ENCODE measurements at places on chromosomes 2 and 18.

- no peak for DNase-seq
Observed at GRCh38 chr2:64582774-64583340, 58.7 kb downstream of the AFTPH start.

- DNase-seq = no peak
Observed at GRCh38 chr2:45962177-45962921, 310.9 kb downstream of the PRKCE start.

GRCh38 chr2:119488245-119489214, 35.8 kb downstream of the SCTR start:
- no peak for DNase-seq

DNA sequence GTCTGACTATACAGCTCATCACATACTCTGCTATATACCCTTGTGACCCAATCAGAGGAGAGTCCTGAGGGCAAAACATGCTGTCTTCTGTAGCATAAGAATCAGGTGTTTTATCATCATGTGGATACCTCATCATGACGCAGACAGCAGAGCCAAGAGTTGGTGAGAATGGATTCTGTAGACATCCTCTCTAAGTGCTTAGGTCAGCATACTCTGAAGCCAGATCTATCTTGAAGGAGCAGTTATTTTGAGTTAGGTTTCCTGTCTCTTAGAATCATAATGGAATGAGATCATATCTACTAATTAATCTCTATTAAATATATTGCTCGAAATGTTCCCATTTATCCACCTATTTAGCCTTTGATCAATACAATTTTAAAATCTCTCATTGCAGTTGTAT, 190.2 kb upstream of the KCNH7 start:
- no peak for DNase-seq

GRCh38 chr2:158391876-158392275, 64.7 kb downstream of the CCDC148 start:
- no peak for DNase-seq

GRCh38 chr2:58698620-58699019, 457.5 kb upstream of the FANCL start:
- DNase-seq = no peak

DNA sequence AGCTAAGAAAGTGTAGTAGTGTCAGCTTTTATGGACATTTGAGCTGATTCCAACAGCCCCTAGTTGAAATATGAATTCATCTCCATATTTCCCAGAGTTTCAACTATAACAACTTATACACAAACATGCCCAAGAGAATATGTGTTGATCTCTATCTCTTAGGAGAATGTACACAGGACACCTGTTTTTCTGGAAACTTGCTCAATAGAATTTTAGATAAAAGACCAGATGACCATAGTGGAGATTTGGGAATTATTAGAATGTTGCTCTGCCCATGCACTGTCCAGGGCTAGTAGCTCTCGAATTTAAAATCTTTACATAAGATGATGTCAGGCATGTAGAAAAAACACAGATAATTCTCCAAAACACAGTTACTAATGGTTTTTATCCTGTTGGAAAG, 162.3 kb upstream of the VRK2 start:
- no peak for DNase-seq

DNA sequence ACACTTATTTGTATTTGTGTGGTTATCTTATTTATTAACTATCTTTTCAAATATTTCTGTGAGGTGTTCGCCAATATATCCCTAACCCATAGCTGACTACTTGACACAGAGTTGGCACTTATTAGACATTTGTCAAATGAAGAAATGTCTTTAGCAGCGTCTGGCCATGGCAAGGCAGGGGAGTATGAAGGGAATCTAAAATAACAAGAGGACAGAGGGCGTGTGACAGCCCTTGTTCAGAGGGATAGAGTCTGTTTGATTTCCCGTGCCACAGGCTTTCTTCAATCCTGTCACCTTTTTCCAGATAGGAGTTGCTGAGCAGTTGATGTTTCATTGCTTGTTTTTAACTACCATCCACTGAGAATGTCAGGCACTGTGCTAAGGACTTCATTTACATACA, 53.6 kb upstream of the SLC39A10 start:
- DNase-seq = no peak

- no peak for DNase-seq
Observed at GRCh38 chr2:121650315-121650930, 1.2 kb upstream of the CLASP1 start.

DNA sequence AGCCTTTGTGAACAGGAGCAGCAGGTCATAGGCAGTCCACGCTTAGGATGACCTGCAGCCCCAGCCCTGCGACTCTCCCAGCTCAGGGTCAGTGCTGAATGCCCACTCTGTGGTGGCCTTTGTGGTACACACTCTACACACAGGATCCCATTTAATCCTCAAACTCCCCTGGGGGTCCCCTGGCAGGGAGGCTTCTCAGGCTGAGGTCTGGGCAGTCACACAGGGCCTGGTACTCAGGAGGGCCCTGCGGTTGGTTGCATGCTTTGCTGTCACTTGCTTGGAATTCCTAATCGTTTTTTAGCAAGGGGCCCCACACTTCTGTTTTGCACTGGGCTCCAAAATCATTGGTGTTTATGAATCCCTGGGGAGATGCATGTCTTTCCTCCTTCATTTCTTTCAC, 113.0 kb downstream of the EML6 start:
- no peak for DNase-seq

DNA sequence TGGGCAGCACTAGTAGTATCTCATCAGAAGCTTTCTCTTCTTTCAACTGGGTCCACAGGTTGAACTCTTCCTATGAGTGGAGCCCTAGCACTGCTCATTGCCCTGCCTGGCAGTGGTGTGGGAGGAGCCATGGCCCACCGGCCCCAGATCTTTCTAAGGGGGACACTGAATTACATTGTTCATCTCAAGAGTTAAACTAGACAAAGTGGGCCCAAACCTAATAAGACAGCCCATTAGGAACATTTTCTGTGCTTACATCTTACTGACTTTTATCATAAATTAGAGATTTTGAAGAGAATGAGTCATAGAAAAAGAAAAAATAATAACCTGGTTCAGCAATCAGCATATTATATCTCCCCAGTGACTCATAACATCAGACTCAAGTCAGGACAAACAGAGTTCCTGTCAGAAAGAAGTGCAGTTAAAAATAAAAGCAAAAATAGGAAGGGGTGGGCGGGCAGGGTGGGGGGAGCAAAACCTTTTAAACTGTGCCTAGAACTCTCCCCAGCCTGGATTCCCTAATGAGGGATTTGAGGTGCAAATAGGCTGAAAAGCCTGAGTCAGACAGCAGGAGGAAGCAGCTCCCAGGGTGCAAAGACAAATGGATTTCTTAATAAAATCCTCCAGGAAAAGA, 161.6 kb upstream of the TRIB2 start:
- DNase-seq = no peak

DNA sequence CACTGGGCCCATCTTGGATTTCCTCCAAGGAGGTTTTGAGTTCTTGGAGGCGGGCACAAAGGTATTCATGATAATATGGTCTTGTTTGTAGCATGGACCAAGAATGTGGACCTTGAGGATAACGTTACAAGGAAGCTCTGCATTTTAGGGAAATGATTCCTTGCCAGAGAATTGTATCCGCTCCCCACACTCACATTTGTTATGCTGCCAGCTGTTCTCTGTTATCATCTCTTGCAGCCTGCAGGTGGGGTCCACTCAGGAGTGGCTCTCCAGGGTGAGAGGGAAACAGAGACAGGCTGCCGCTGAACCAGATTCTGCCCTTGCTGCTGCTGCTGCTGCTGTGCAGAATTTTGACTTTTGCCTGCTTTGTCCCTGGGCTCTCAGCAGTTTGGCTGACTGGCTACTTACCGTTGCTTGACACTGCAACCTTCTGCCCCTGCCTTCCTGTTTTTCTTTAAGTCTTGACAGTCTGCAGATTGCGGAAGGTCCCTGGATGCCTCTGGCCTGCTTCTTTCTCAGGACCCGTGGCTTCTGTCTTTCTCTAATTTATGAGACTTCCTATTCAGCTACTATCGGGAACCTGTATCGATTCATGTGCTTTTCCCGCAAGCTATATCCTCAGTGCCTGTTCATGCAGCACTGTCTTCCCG, 122.3 kb upstream of the DOCK10 start:
- DNase-seq = no peak

DNA sequence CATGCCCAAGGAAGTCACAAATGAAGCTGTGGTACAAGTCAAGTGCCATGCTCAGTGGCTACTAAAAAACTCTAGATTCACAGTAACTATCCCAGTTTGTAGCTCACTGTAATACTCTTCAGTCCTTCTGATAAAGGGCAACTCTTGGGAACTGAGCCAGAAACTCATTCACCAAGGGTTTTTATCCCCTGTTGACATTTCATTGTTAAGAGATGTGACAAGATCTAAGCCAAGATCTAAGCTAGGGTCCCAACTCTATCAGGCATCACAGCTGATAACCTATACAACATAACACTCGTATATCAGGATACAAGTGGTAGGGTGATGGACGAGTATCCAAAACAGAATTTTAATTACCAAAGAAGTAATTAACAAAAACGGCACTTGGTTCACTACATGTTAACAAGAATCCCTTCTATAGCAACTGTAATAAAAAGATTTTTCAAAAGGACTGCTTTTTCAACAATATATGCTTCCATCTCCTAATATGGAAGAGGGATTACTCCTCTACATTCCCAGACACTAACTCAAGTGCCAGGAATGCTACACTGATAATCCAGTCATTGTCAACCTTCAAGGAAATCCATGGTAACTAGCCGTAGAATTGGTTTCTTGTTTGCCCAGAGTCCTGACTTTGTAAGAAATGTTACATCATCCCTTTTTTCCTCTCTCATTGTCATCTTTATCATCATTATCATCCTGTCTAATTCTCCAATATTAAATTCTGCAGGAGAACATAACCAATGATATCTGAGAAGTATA, 111.7 kb downstream of the CDH2 start:
- no peak for DNase-seq

GRCh38 chr2:70823249-70823648, 2.9 kb upstream of the CLEC4F start:
- DNase-seq = no peak

- DNase-seq = peak; percentile 43
Observed at GRCh38 chr2:161237392-161238264, 70.6 kb upstream of the PSMD14 start.

All from stimulated activated CD8-positive, alpha-beta memory T cell treated with anti-CD3 and anti-CD28 coated beads, Interleukin-15, amount 100 ng/mL, for 4 hours (primary cell).